Retinal pigment epithelial cell (primary cell): ENCODE measurements at places on chromosomes 11 and 22.

DNA sequence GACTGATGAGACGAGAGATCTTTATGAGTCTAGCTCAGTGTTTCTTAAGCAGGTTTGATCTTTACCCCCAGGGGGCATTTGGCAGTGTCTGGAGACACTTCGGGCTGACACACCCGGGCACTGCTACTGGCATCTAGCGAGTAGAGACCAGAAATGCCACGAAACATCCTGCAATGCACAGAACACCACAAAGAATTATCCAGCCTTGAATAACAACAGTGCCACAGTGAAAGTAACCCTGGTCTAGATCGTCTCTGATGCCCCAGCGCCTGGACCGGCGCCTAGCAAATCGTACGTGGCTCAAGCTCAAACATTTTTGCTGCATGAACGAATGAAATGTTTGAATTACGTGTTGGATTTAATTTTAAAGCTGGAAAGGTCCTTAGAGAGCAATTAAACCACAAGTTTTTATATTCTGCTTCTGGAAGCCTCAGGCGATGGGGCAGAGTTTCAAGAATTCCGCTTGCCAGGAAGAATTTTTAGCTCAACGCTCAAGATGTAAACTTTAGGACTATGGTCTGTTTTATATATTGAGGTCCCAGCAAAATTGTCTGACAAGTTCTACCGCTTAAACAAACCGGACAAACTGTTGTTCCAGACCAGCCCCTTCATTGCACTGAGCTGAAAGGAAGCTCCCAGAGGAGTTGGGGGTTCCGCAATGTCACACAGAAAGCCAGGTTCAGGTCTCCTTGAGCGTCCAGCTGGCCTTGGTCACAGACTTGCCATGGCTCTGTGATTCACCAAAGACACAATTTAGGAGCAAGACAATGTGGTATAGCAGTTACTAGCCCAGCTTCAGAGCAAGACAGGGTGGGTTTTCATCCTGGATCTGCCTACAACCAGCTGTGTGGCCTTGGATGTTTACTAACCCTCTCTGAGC is 44.2 kb upstream of the SMTN start:
- DNase-seq: no peak

DNA sequence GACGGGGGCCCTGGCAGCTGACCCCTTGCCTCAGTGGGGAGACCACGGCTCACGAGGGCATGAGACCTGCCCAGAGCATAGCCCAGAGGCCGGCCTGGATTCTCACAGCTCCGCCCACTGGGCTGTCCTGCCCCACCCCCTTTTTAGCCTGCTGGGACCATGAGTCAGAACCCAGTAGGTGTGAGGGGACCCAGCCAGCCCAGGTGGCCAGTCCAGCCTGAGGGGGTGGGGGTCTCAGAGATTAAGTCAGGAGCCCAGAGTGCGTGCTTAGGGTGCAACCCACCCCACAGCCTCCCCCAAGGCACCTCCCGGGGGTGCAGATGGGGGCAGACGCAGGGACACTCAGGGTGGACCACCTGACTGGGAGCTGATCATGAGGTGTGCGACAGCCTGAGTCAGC is 40.1 kb upstream of the PPARA start:
- no peak for DNase-seq

DNA sequence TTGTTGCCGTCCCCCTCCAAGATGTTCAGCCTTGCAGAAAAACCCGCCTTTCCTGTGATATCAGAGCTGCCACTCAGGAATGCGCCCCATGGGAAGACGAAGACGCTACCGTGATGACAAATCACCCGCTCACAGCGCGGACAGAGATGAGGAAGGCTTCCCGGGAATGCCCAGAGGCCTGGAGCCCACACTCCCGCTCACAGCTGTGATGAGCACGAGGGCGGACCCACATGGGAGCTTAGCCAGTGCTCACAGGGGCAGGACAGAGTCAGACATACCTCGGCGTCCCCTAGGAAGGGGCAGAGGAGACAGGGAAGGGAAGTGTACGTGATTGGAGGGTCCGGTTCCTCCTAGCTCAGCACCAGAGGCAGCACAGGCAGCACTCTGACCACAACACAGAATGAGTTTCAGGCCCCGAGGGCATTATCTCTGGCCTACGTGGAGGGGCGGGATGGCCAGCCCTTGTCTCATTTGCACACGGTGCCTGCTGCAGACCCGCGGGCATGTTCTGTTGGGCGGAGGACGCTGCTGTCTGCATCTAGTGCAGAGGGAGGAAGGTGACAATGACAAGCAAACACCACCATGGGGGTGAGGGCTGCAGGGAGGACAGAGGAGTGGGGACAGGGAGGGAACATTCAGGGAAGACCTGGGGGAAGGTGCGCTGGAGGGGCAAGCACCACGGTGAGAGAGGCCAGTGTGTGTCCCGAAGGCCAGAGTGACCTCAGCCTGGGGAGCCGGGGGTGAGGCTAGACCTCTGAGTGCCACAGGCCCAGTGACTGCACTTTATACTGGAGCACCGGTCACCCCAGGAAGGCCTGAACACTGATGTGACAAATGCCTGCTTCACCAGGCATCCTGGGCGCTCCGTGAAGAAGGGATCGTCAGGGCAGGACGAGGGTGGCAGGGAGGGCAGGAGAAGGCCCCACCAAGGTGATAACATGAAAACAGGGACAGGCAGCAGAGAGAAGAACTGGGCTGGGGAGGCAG is 79.6 kb downstream of the CELSR1 start:
- DNase-seq: no peak

DNA sequence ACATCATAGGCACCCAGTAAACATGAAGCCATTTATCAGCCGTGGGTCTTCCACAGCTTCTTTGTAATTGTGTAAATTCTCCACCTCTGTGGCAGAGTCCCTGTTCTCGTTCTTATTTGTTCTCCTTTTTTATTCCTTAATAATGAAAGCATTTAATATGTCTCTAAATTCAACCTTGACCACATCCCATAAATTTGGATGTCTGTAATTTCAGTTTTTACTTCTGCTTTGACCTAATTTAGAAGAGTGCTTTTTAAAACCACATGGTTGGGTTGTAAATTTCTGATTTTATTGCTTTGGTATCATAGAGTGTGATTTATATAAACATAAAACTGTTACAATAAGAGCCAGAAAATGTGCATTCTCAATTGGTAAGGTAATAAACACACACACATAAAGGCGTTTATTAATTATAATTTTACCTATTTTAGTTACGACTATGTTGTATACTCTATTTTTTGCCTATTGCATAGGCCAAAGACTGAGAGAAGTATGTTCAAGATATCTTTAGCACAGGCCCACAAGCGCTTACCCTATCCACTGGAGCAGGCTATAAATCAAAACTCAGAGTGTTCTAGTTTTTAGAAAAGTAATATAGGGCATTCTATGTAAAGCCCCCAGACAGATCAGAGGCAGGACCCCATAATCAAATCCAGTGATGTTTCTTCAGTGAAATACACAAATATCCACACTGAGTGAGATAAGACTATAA is 58.0 kb upstream of the CCND1 start:
- DNase-seq: no peak

- no peak for DNase-seq
Observed at GRCh38 chr11:38060136-38060535, 1462.1 kb upstream of the RAG2 start.
